ENCODE measurements at places on chromosomes 2 and 18.

GRCh38 chr18:34872066-34872465, 162.0 kb downstream of the DTNA start:
- DNase-seq = no peak

GRCh38 chr18:7958081-7958896, 391.2 kb downstream of the PTPRM start:
- no peak for DNase-seq

- no peak for DNase-seq
Observed at GRCh38 chr2:105361102-105361889, 24.0 kb downstream of the C2orf49 start.

- peak; percentile 18 for DNase-seq
Observed at GRCh38 chr2:15666861-15667808, 75.5 kb downstream of the DDX1 start.

DNA sequence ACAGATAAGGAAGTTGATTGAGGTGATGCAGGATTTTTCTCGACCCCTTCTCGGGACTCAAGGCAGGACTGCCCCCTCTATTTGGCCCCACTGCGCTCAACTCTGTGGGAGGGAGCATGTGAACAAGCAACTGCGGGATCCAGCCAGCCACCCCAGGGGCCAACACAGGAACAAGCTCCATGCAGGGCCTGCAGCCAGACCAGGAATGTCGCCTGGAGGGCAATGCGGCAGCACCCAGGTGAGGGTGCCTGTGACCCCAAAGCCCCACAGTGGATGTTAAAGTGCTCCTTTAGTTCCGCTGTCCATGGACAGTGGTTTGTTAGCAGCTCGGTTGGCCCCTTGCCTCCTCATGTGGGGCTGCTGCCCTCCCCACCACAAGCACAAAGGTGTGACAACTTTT, 57.1 kb downstream of the HRH4 start:
- no peak for DNase-seq

- no peak for DNase-seq
Observed at GRCh38 chr18:1760901-1761300, 810.4 kb downstream of the METTL4 start.

GRCh38 chr2:61853086-61853846, 594 bp downstream of the FAM161A start:
- DNase-seq = peak; percentile 43

GRCh38 chr2:229635371-229635680, 79.0 kb downstream of the DNER start:
- DNase-seq = no peak

DNA sequence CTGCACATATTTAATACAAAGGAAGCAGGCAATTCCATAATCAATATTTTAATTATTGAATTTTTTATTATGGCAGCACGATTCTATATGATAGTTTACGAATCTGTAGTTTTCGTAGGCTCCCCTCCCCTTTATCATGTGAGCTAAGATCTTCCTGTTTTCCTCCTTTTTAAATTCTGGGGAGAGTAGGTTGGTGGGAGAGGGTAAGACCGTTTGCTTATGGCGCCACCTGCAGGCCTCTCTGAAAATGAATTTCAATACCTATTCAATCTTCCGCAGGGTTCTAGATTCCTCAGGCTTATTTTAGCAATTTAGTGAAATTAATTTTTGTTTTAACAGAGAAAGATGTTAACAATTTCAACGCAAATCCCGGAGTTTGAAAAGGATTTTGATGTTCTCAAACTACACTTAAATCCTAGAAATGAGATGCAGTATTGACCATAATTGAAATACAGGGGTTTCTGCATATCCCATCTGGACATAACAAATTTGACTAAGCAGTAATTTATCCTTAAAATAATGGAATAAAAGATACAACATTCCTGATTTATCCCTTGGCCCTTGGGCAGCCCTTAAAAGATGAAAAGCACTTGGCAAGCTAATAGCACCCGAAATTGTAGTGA, 12.8 kb upstream of the GBX2 start:
- peak; percentile 66 for DNase-seq

DNA sequence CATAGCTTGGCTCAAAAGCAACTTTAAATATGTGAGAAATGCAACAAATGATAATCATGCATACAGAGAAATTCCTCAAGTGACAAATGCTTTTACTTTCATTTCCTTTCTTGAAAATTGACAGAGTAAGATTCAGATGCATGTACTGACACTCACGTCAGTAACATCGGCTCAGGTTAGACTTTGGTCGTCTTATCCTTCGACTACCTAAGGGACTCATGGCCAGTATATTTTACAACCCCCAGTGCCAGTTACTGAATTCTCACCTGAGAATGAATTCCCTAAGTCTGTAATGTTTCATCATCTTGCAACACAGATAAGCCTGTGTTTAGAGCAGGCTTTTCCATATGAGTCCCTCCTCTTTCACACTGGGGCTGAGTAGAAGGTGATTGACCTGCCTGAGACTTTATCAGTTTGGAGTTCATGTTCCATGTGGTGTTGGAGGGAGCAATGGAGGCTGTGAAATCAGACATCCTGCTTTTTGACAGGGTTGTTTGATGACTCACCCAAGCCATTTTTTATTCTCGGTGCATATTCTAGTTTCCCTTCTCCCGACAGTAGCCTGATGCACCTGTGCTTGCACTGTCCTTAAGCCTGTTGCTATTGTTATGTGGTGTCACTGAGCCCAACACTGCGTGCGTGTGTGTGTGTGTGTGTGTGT, 30.5 kb upstream of the ATP8B1 start:
- DNase-seq = peak; percentile 26

DNA sequence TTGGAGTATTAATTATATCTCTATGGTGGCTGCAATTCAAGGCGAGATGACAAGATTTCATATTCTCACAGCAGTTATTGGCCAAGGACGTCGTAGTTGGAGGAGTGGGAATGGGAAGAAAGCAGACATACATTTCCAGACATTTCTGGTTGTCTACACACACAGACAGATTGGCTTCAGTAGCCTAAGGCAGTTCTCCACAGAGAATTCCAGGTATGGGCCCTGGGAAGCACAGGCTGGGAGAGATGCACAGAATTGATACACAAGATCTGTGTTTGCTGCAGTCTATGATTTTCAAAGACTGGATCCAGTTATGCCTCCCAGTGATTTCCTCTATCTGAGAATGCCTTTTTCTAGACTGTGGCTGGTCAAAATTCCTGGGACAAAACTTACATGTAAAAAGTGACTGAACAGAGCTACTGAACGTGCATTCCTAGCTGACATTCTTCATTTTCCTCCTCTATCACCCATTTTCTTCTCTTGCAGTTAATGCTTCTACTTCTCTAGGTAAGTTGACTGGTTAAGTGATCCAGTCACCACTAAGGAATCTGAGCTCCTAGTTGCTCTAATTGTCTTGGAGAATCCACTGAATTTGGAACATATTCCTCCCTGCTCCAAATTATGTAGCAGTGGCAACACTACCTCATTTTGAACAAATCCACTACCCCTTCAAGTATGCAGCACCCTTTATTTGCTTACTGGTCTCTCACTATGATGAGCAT, 386.7 kb upstream of the CDH7 start:
- DNase-seq = peak; percentile 4

GRCh38 chr2:241852981-241853631, 5.6 kb downstream of the PDCD1 start:
- DNase-seq = no peak

Measured in kidney glomerular epithelial cell (primary cell).